ENCODE measurements at places on chromosomes 6 and 20.

DNA sequence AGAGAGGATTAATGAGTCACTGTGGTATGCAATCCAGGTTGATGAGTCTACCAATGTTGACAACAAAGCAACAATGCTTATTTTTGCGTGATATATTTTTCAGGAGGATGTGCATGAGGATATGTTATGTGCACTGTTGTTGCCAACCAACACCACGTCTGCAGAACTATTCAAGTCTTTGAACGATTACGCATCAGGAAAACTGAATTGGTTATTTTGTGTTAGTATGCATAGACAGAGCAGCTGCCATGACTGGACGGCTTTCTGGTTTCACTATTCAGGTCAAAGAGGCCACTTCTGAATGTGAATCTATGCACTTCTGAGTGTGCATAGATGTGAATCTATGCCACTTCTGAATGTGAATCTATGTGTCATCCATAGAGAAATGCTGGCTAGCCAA is 134.0 kb upstream of the GRIK2 start:
- no peak for DNase-seq

- DNase-seq = no peak
Measured at GRCh38 chr20:10532361-10532760, 97.3 kb downstream of the SLX4IP start.

DNA sequence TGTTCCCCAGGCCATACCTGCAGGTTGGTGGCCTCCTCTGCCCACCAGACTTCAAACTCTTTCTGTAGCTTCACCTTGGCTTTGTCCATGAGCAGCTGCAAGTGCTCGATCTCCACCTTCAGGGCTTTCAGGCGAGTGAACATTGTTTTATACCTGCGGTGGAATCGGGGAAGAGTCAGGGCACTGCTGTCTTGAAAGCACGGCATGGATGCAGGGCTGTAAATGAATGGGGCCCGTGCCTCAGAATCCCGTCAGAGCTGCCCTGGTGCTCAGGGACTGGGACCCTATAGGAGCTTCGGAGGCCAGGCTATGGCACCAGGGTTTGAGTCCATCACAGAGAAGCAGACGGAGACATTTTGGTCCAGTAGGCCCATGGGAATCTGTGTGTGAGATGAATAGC is 37.9 kb upstream of the KCNK16 start:
- no peak for DNase-seq

GRCh38 chr20:19811231-19811630 is 53.2 kb downstream of the RIN2 start:
- DNase-seq = no peak

- no peak for DNase-seq
Measured at GRCh38 chr6:98808541-98809210, 25.7 kb upstream of the POU3F2 start.

DNA sequence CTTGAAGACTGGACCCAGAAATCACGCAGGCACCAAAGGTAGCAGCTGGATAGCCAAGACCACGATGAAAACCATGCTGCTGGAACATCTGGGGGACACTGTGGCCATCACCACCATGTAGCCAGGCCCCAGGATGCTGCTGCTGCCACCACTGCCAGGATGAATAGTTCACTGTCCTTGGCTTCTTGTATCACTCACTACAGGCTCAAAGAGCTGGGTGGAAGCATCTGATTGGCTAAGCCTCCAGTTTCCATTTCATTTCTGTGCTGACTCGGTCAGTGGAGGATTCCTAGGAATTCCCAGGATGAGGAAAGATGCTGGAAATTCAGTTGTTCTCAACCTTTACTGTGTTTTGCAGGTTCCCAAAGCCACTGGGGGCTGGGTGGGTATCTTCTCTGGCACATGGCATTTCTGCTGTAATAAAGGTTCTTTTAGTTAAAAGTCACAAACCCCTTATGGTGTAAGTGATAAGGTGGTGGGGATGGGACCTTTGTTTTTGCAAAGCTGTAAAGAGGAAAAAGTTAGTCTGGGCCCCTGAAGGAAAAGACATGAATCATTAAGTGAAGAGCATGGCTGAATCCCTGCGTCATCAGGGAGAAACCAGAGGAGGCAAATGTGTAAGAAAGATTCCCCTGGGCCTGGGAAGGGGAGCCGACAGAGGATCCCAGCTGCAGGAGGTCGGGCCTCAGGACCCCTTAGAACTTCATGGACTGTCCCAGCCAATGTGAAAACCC is 75.6 kb upstream of the RNF24 start:
- DNase-seq = no peak

DNA sequence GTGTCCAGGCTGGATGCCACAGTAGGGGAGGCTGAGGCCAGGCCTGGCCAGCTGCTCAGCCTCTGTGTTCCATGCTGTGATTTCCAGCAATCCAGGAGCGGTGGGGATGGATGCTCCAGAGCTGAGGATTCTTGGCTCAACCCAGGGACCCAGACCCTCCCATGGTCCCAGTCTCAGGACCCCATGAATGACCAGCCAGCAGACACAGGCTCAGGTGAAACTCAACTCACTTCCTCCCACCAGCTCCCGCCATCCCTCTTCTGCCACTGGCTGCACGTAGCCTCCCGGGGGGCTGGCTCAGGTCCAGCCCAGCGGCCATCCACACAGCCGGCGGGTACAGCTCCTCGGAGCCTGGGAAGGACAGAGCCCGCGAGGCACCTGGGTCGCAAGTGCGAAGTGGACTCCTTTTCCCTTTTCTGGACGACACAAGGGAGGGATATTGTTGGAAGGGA is 54.5 kb upstream of the DACT2 start:
- no peak for DNase-seq

DNA sequence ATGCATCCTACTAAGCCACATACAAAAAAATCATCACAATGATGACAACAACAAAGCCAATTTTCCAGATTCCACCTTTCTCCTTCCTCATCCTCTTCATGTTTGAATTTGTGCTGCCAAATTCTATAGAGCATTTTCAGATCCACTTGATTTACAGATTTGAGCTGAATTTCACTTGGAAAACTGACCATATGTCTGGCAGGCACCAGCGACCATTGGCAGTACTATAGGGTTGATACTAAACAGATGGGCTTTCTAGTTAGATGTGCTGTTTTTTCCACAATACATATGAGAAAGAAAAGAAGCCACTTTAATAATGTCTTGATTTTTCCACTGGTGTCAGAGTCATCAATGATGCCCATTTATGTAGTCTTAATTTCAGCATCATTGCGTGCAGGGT is 127.0 kb downstream of the PHACTR3 start:
- no peak for DNase-seq

DNA sequence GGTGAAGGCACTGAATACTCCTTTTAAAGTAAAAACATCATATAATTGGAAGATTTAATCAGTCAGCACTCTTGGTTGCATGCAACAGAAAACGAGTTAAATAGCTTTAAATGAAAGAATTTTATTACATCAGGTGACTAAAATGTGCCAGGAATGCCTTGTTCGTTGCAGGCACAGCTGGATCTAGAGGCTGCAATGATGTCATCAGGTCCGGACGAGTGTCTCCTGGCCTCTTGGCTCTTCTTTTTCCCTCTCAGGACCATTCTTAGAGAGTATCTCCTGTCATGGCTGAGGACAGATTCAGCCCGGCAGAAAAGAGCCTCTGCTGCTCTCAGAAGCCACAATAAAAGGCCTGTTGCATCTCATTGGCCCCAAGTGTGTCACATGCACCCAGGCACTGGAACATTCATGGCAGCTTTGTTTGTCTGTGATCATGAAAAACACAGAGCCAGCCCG is 510.7 kb upstream of the SULF2 start:
- DNase-seq = no peak

DNA sequence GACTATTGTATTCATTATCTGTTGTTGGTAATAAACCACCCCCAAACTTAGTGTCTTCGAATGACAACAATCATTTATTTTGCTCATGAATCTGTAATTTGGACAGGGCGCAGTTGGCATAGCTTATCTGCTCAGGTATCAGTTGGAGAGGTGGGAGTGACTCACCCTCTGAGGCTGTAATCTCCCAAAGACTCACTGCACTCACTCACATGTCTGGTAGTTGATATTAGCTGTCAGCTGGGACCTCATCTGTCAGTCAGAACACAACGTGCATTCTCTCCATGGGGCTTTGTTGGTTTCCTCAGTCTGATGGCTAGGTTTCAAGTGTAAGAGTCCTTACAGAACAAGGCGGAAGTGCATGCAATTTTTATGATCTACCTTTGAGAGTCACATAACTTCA is 219.0 kb upstream of the PRND start:
- no peak for DNase-seq

DNA sequence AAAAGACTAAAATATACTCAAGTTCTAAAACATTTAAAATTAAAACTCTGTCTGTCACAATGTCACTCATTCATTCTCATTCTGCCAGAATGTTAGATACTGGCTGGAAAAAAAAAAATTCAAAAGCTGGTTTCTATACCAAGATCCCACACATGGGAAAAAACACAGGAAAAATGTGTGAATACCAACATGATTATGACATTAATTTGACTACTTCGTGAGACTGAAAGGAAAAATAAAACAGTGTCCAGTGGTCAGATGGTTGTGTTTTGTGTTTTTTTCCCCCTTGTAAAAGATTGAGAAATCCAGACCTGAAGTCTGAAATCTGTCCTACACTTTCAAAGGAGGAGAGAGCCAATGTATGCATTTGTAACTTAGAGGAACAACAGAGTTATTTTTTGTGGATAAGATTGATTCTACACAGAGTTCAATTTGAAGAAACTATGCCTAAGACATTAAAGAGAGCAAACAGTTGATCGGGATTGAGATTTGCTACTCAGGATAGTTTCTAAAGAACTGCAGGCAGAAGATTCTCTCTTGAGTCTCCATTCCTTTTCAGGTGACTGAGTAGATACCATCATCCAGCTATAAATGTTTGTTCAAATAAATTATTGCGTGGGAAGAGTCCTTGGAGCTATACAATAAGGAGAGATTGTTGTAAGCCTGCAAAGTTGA is 39.2 kb upstream of the TXLNB start:
- DNase-seq = peak; percentile 94

Measured in T47D (cell line).